ENCODE measurements at places on chromosomes 3 and 15. TPM values are rescaled to one million over a fixed set of nuclear protein-coding genes. Genes with fewer than 3 reads are reported as not detected.

- no peak overlapping the region for H3K4me3 ChIP-seq
- H3K27ac ChIP-seq: no peak overlapping the region
Measured at GRCh38 chr3:88408935-88409334, 259.2 kb downstream of the C3orf38 start.

GRCh38 chr3:134057654-134058110 is 28.0 kb upstream of the SLCO2A1 start:
- H3K27ac ChIP-seq: no peak overlapping the region
- H3K4me3 ChIP-seq: no peak overlapping the region
- ATAC-seq: no peak
- no peaks in the 10 kb centered on the region for H3K27me3 ChIP-seq

DNA sequence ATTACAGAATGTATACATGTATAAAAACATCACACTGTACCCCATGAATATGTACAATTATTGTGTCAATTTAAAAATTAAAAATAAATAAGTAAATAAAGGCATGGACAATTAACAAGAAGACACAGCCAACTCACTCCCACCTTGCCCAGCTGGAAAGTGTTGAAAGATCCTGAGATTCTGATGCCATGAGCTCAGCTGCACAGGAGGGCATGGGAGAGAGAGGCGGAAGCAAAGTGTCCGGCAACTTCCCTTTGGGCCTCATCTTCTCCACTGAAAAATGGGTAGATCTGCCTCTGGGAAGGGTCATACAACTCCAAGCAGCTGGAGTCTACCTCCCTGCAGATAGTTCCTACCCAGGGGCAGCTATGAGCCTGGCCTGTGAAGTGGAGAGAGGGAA is 277.3 kb downstream of the UACA start:
- H3K4me1 ChIP-seq: no peaks in the 10 kb centered on the region
- no peak overlapping the region for H3K27ac ChIP-seq
- H3K36me3 ChIP-seq: no peaks in the 10 kb centered on the region

DNA sequence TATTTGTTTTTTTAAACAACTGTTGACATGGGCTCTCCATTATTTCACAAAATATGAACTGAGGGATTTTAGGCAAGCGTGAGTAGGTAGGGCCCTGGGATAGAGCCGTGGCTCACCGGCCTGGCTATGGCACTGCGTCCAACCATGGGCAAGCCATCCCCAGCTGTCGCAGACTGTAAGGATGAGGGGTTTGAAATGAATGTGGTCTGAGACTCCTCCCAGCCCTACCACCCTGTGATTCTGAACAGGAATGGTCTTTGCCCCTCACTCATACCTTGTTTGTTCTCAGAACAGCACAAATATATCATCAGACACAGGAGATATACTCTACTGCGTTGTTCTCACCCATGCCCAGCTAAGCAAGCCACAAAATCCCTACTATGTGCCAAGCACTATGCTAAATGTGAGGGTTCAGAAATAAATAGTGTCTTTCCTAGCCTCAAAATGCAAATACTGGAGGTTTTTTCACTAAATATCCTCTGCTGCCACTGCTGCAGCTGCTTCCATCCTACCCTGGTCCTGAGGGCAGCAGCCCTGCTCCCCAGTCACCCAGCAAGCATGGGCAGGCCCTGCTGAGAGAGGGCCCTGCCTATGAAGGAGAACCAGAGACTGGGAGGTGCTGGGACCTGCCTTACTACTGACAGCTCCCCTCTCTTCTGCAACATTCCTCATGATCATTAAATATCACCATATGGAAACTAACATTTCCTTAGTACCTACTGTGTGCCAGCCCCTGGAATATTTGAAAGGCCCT is 102.8 kb downstream of the XXYLT1 start:
- peaks cover 30% of the 10 kb centered on the region for H3K4me1 ChIP-seq
- no peaks in the 10 kb centered on the region for H3K36me3 ChIP-seq
- no peak for ATAC-seq
- no peak overlapping the region for H3K27ac ChIP-seq

RETNLB gene
- not detected for total RNA-seq

- ATAC-seq: no peak
- H3K4me3 ChIP-seq: no peak overlapping the region
- no peaks in the 10 kb centered on the region for H3K27me3 ChIP-seq
- H3K36me3 ChIP-seq: no peaks in the 10 kb centered on the region
Measured at GRCh38 chr15:77013776-77014131, 18.8 kb downstream of the PSTPIP1 start.

CD276 gene
- 61.5 TPM for total RNA-seq

GRCh38 chr3:58631742-58632141 is 34.8 kb downstream of the FAM3D start:
- H3K36me3 ChIP-seq: no peaks in the 10 kb centered on the region
- H3K4me1 ChIP-seq: peaks cover 30% of the 10 kb centered on the region
- ATAC-seq: no peak
- H3K27ac ChIP-seq: no peak overlapping the region

DNA sequence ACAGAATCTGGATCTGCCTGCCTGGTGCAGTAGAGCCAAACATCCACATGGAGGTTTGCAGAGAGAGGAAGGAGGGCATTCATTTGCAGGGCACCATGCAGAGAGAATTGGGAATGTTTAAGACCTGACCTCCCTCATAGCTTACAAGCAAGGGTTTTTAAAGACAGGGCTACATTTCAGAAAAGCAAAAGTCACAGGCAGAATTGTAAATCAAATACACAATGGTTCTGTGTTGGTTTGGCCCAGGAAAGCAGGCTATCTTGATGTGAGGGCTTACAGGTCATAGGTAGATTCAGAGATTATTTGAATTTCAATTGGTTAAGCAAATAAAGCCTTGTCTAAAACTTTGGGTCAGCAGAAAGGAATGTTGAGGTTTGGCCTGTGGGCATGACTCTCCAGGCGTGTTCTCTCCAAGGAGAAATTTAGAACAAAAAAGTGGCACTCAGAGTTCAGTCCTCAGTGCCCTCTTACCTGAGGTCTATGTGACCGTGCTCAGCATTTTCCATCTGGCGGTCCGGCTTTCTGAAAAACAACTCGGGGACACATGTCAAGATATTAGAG is 91.5 kb downstream of the CD47 start:
- H3K27ac ChIP-seq: no peak overlapping the region
- no peak for ATAC-seq
- no peaks in the 10 kb centered on the region for H3K36me3 ChIP-seq

DNA sequence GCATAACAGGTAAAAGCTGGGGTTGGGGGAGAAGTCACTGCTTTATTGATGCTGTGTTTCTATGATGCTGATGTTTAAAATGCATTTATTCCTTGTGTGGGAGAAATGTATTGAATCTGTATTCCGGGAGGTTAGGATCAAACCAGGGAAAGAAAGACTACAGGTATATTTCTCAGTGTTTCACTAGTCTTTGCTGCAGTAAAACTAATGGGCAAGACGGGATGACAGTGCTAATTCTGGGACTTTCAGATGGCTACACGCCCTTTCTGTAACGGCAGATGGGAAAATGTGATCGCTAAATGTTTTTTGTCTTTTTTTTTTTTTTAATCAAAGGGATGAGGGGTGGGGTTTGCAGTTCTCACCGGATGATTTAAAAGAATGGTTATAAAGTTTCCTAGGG is 393 bp downstream of the CNTN6 start:
- H3K4me3 ChIP-seq: no peak overlapping the region
- H3K27ac ChIP-seq: no peak overlapping the region
- peaks cover 4% of the 10 kb centered on the region for H3K27me3 ChIP-seq
- no peaks in the 10 kb centered on the region for H3K4me1 ChIP-seq
- ATAC-seq: no peak

GRCh38 chr15:40248006-40248783 is 9.3 kb downstream of the PAK6 start:
- no peaks in the 10 kb centered on the region for H3K36me3 ChIP-seq
- peaks cover 8% of the 10 kb centered on the region for H3K4me1 ChIP-seq
- no peak overlapping the region for H3K27ac ChIP-seq
- no peak overlapping the region for H3K4me3 ChIP-seq
- ATAC-seq: no peak

DNA sequence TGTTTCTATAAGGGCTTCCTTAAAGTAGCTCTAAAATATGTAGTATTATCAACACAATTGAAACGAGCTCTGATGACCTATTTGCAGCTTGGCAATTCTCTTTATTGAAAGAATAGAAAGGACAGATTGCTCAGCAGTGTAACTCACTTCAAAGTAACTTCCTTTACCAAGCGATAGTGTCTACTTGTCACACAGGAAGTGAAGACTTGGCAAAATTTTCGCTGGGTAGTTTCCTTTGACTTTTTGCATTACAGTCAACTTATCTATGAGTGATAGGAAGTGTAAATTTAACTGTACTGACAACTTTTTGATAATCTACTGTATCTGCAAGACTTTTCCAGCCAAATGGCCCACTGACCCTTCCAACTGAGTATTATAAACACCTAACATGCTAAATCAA is 22.8 kb downstream of the SLC9A9 start:
- no peaks in the 10 kb centered on the region for H3K27me3 ChIP-seq
- no peak for ATAC-seq
- no peak overlapping the region for H3K27ac ChIP-seq
- H3K36me3 ChIP-seq: no peaks in the 10 kb centered on the region
- H3K4me1 ChIP-seq: peaks cover 46% of the 10 kb centered on the region

DNA sequence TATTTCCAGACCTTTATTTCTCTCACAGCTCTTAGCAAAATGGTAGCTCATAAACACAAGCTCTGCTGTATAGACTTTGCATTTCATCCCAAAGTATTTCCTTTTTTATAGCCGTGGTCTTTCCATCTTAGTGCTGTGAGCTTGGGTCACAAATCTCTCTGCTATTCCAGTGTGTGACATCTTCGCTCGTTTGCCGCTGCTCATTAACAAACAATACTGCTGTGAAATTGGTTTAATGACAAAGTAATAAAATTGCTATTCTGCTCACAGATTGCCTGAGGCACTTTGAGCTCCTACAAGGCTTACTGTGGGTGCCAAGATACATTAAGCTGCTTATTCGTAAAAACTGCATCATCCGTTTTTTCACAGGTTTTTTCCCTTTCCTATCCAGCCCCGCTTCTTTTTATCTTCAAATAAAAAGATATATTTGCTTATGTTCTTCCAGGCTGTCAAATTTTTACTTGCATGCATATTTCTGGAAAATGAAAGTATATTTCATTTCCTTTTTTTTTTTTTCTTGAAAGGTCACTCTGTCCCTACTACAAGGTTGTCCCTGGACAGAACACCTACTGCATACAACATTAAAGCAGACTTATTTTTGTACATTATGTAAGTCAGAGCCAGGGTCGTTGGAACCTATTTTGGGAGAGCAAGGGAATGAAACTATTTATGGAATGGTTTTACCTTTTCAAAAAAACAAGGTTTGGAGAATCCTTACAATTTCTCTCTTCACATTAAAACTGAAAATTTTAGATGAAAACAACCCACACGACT is 174.5 kb downstream of the MEIS2 start:
- no peaks in the 10 kb centered on the region for H3K27me3 ChIP-seq

GRCh38 chr3:161093895-161094294 is 11.3 kb downstream of the B3GALNT1 start:
- no peak overlapping the region for H3K27ac ChIP-seq
- ATAC-seq: no peak
- H3K4me1 ChIP-seq: no peaks in the 10 kb centered on the region
- no peak overlapping the region for H3K4me3 ChIP-seq
- no peaks in the 10 kb centered on the region for H3K36me3 ChIP-seq

GRCh38 chr15:70741677-70742293 is 21.6 kb downstream of the UACA start:
- ATAC-seq: peak; percentile 51
- H3K4me3 ChIP-seq: no peak overlapping the region
- H3K4me1 ChIP-seq: peaks cover 18% of the 10 kb centered on the region
- peak overlapping the region; percentile 72 for H3K27ac ChIP-seq

DNA sequence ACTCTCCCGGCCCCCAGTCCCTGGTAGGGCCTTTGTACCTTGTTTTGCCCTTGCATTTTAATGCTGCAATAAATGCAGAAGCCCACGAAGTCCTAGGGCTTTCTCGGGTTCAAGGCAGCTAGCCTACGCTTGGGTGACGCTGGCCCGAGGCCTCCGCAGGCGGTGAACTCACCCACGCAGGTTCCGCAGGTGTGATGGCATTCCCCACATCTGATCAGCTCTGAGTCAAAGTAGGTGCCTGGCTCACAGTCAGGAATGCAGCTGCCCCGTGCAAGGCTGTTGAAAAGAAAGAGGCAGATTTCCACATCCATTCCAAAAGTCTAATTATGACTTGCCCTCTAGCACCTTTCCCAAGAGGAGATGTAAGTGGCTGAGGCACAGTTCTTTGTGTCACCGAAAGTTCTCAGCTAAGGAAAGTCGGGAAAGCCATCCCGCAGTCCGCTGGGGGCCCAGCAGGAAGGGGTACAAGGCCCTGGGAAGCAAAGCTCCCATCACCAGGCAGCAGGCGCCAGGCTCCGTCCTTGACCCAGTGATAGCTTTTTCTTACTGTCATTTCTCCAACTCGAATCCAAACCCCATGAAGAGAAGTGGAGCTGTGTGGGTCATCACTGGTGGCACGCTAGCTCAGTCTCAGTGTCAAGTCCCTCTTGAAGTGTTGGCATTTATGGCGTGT is 23.2 kb upstream of the SNRPA1 start:
- H3K27ac ChIP-seq: no peak overlapping the region
- no peaks in the 10 kb centered on the region for H3K4me1 ChIP-seq
- no peak for ATAC-seq
- no peaks in the 10 kb centered on the region for H3K36me3 ChIP-seq

- no peak for ATAC-seq
- H3K27me3 ChIP-seq: no peaks in the 10 kb centered on the region
- H3K36me3 ChIP-seq: peaks cover 98% of the 10 kb centered on the region
- H3K4me3 ChIP-seq: no peak overlapping the region
- H3K27ac ChIP-seq: no peak overlapping the region
- H3K4me1 ChIP-seq: no peaks in the 10 kb centered on the region
Measured at GRCh38 chr3:56621681-56622080, 61.4 kb downstream of the TASOR start.

- no peaks in the 10 kb centered on the region for H3K36me3 ChIP-seq
- peak; percentile 59 for ATAC-seq
- H3K27me3 ChIP-seq: no peaks in the 10 kb centered on the region
- no peak overlapping the region for H3K4me3 ChIP-seq
- peak overlapping the region; percentile 51 for H3K27ac ChIP-seq
- peaks cover 38% of the 10 kb centered on the region for H3K4me1 ChIP-seq
Measured at GRCh38 chr3:124850633-124851032, 36.5 kb downstream of the ITGB5 start.

DNA sequence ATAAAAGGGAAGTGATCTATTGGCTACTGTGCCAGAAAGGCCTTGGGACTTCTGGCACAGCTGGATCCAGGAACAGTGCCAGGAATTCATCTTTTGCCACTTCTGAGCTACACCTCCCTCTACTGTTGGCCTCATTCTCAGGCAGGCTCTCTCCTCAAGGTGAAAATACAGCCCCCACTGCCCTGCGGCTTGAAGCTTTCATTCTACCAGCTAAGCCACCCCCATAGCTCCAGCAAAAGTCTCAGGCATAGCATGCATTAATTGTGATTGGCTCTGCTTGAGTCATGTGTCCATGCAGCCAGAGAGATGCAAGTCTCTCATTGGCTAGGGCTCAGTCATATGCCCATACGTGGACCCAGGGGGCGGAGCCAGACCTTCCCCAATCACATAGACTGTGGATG is 142.4 kb downstream of the TPRA1 start:
- ATAC-seq: no peak
- no peaks in the 10 kb centered on the region for H3K4me1 ChIP-seq
- H3K27me3 ChIP-seq: peaks cover 66% of the 10 kb centered on the region
- H3K36me3 ChIP-seq: no peaks in the 10 kb centered on the region
- no peak overlapping the region for H3K27ac ChIP-seq

NDUFB5 gene
- 122 TPM for total RNA-seq

LRRIQ4 gene
- not detected for total RNA-seq

IL17RE gene
- 0.78 TPM for total RNA-seq

KLHL6 gene
- 1.1 TPM for total RNA-seq

- H3K4me1 ChIP-seq: no peaks in the 10 kb centered on the region
- no peak overlapping the region for H3K27ac ChIP-seq
- ATAC-seq: no peak
- H3K27me3 ChIP-seq: no peaks in the 10 kb centered on the region
Measured at GRCh38 chr3:67415511-67415910, 238.9 kb downstream of the SUCLG2 start.

CCR3 gene
- not detected for total RNA-seq

Measured in gastroesophageal sphincter (tissue), 4 donors.